LoVo (cell line): ENCODE measurements at places on chromosomes 3 and 15.
A peak's percentile ranks its signal among the peaks of the same experiment; 100 is the strongest.

- no peak for DNase-seq
Measured at GRCh38 chr3:126964261-126964660, 18.7 kb upstream of the PLXNA1 start.

DNA sequence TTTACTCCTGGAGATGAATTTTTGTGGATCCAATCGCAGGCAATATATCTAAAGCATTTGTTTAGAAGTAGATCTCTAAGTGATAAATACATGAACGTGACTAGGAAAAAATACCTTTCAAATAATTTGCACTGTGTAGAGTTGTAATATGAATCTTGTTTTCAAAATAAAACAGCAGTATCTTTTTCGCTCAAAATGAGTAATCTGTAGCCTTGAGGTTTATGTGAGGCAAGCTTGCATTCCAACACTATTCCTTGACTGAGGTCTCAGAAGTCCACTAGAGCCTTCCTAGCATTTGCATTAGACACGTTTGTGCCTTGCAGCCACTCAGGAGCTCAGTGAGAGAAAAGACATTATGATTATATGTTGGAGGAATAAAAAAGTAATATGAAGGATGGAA lies 138.3 kb upstream of the ROBO1 start:
- DNase-seq: no peak

DNA sequence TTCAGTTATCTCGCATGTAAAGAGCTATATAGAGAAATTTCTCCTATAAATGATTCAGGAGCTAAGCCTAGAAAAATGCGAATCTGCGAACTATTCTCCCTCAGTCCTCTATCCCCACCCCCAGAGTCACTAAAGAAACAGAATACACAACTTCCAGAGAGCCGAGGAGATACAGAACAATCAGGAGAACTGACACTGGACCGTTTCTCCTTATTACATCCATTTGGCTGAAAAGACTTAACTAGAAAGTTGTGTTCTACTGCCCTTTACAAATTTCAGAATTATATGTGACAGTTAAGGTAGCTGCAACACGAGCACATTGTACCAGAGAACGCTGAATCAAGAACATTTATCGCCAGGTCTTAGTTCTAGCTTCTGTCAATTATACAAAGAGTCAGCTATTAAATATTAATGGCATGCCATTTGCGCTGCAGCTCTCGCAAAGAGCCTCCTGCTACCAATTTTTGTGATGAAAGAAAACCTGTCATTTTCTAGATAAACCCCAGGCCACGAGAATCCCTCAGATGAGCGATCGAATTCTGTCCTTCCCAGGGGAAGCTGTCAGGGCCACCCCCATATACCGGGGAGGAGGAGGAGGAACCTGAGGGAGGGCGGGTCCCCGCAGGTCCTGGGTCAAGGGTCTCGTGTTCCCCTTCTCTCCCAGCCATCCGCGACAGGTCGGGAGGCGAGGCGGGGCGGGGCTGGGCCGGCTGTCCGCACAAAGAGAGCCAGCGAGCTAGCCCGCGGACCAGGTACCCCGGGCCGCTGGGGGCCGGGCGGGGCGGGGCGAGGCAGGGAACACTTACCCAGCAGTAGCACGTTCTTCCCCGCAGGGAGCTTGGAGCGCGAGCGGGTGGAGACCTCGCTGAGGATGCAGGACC lies 878 bp downstream of the DYNC1LI1 start:
- peak; percentile 50 for DNase-seq

GRCh38 chr3:184154885-184155643 lies at the start of gene DVL3:
TSS of gene DVL3 (plus strand) at chr3:184155377. CDS start at chr3:184155636, 259 bp downstream.
- DNase-seq: peak; percentile 71

- DNase-seq: no peak
Measured at GRCh38 chr15:87487484-87487883, 769.1 kb downstream of the NTRK3 start.

- DNase-seq: no peak
Measured at GRCh38 chr15:29208352-29208751, 61.3 kb downstream of the NSMCE3 start.

GRCh38 chr3:125418306-125418705 lies 43.2 kb upstream of the ZNF148 start:
- no peak for DNase-seq

GRCh38 chr3:184609476-184610244 lies 48.1 kb downstream of the EPHB3 start:
- no peak for DNase-seq

GRCh38 chr3:28101705-28102104 lies 139.7 kb upstream of the CMC1 start:
- no peak for DNase-seq

GRCh38 chr3:29695643-29696198 lies 414.9 kb downstream of the RBMS3 start:
- no peak for DNase-seq

GRCh38 chr3:53083521-53083920 lies 37.6 kb upstream of the SFMBT1 start:
- no peak for DNase-seq

DNA sequence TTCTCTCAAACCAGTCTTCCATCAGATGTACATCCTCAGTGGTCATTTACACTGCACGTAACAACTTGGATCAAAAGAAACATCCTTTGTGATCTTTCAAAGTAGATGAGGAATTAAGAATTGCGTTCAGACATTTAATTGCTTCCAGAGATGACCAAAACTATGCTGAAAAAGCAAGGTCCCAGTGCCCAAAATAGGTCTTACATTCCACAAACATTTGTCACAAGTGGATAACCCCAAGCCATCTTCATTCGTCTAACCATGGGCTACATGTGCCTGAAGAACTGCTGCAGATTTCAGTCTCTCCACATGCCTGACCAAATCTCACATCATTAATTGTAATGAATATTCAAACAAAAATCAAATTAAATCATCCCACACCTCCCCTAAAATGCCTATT lies 273.6 kb downstream of the SHOX2 start:
- no peak for DNase-seq

GRCh38 chr3:8767667-8768363 lies 1.6 kb downstream of the OXTR start:
- no peak for DNase-seq

- DNase-seq: no peak
Measured at GRCh38 chr3:119652306-119653033, 7.9 kb downstream of the POPDC2 start.

GRCh38 chr15:83978588-83978987 lies 257.0 kb upstream of the GOLGA6L4 start:
- DNase-seq: no peak

DNA sequence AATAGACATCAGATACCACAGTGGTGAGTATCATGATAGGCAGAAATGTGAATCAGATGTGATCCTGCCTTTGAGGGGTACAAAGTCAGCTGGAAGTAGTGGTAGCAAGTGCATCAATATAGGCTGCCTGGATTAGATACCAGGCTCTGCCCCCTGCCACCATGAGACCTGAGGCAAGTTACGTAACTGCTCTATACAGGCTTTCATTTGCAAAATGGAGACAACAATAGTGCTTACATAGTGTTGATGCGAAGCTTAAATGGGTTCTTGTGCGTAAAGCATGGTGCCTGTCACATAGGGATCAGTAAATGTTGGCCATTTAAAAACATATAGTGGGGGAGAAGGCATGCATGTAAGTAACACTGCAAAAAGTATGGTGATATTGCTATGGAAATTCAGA lies 158.0 kb downstream of the RYR3 start:
- DNase-seq: no peak
